ENCODE measurements at places on chromosomes 12 and 14. TPM values are rescaled to one million over a fixed set of nuclear protein-coding genes. Genes with fewer than 3 reads are reported as not detected.

LRRK2 gene
- total RNA-seq: 8.6 TPM

SLC5A8 gene
- total RNA-seq: 3.3 TPM

POLE2 gene
- total RNA-seq: 5.3 TPM

RIN3 gene
- total RNA-seq: under 0.01 TPM

ATP6V1D gene
- total RNA-seq: 159 TPM

AMN gene
- under 0.01 TPM for total RNA-seq

TIMM9 gene
- total RNA-seq: 23.2 TPM

CCDC197 gene
- total RNA-seq: not detected

ABCD2 gene
- total RNA-seq: 18.3 TPM

Measured in frontal cortex (tissue), 4 donors.